Omental fat pad (tissue), 4 donors: ENCODE measurements at places on chromosomes 12 and 14. TPM values are rescaled to one million over a fixed set of nuclear protein-coding genes. Genes with fewer than 3 reads are reported as not detected.

GRCh38 chr12:116039081-116039480, 238.4 kb downstream of the MED13L start:
- DNase-seq, result no peak

DNA sequence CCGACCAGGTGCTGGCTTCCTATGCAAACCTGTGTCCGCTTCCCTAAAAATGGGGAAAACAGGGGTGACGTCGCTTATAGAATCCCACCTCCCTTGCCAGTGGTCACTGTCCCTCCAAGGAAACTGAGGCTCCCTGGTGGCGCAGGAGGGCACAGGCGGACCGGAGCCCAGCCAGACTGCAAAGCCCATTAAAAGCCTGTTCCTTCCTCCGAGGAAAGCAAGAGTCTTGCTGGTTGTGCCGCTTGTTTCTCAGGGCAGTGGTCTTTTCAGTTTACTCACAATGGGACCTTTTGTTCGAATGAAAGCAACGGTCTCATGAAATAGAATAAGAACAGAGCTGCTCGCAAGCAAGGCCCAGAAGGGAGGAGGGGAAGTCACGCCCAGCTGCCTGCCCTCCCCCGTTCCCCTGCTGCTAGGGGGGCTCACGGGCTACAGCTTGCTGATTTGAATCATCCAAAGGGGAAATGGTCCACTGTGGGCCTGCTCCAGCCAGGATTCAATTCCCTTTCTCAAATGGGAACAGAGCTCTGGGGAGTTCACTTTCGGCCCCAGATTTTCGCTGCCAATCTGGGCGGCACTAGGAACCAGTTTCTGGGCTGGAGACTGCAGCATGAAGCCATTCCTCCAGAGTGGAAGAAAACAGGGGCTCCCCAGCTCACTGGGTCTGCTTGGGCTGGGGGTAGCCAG, 4.6 kb upstream of the SELPLG start:
- DNase-seq, result no peak

- DNase-seq, result no peak
These were observed 106.3 kb downstream of the SPTSSA start for GRCh38 chr14:34355584-34356263.

DNA sequence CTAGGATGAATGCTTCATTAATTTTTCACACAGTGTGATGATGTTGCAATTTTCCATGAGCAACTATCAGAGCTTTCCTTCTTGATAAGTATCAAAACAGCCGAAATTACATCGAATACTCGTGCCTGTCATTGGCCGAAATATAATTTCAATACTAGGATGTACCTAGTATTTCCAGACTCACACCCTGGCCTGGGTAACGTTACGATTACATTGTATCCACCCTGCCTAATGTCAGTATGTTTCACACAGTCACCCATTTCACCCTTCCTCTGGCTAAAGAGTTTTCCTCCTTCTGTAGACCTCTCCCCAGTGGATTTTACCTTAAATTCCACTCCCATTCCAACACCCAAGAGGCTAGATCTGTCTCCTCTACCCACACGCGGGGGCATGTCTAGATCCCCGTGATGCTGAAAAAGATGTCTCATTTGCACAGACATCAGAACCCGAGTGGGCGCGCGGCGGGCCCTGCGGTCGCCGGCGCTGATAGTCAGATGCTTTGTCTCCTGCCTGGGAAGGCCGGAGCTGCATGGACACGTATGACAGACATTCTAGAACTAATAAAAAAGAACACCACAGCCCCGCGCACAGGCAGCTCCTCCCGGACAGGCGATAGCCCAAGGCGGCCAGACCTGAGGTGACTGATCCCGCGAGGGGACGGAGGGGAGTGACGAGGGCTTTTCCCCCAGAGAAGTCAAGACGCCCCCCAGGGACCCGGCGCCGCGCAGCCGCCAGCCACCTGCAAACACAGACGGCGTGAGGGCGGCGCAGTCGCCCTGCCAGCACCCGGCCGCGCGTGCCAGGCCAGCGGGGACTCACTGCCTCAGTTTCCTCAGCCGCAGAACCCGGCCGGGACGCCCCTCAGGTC, 723 bp downstream of the KIF21A start:
- no peak for DNase-seq

- DNase-seq, result no peak
These were observed 354.4 kb upstream of the FLRT2 start for GRCh38 chr14:85175556-85175955.

GRCh38 chr14:54085232-54085761, 128.7 kb upstream of the BMP4 start:
- DNase-seq, result no peak

DNA sequence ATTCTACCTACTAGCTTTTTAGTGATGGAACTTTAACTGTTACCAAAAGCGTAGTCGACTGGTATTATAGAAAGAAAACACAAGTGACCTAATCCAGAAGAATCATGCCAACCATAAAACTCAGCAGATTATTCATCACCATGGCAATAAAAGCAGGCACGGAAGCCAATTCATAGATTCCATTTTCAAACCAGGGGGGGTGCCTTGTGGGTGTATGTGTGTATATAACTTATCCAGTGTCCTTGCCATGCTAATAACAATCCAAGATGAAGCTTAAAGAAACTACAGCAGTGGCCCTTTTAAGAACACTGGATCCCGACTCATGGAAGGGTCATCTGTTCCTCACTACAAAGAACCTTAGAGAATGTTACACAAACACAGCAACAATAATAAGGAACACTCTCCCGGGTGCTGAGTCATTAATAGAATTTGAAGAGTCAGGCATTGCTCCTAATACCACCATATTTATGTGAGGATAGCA, 61.0 kb downstream of the EPS8 start:
- no peak for DNase-seq

Gene SDR9C7
- total RNA-seq, result not detected

Gene CMA1
- 1.4 TPM for total RNA-seq
